Fibroblast of skin of left quadriceps (primary cell): ENCODE measurements at places on chromosomes 12 and 14.

- no peak for DNase-seq
Measured at GRCh38 chr12:60152756-60153155, 556.9 kb downstream of the SLC16A7 start.

DNA sequence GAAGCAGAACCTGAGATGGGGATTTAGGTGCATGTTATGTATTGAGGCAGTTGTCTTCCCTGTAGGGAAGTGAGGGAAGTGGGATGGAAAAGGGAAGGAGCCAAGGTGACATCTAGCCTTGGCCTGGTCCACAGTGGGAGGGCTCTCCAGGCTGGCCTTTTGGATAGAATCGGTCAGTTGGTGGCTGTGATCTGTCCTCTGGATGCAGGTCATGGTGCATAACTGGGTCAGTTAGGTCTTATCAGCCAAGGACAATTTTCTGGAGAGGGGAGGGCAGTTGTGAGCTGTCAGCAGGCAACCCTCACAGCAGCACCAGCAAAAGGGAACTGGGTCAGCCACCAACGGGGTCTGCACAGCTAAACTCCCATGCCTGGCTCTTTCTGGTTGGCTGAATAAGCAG is 9.6 kb downstream of the SERPINA12 start:
- no peak for DNase-seq

DNA sequence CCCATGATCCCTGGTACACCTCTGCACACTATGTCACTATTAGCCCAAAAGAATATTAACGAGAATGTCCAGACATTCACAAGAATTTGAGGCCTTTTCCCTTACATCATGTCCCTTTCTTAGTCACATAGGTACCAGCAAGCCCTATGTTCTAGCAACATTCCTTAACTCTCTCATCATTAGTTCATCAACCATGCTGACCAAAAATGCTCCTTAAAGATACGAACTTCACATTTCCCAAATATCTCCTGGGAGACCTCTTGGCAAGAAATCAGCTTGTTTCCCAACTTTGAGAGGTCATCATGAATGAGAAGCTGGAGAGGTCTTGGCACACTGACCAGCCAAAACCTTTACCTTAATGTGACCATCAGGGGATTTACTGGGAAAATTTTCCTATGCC is 4.6 kb downstream of the SALL2 start:
- DNase-seq = peak; percentile 36

DNA sequence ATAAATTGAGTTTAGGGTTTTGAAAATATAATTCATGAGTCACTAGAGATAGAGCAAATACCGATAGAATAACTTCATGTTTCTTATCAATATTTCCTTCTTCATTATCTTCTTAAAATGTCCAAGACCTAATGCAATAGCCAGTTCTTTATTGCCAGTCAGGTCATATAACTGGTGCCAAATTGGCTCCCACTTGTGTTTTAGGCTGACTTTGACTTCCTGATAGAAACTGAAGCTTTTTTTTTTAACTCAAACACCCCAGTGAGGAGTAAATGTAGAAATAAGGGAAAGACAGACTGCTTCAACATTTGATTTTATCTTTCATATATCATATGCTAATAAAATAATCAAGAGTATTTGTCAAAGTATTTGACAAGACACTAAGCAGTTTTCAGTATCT is 80.7 kb downstream of the ARMH4 start:
- DNase-seq = no peak

DNA sequence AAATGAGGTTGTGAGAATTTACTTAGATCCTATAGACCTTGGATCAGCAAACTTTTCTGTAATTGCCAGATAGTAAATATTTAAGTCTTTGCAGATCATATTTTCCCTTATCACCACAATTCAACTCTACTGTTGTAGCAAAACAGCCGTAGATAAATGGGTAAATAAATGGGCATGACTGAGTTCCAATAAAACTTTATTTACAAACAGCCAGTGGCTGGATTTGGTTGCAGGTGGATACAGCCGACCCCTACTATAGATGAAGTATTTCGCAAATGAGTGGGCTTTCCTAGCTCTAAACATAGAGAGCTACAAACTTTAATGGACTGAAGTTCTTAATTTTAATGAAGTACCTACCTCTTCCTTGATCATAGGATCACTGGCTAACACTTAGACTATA is 100.7 kb downstream of the GPATCH2L start:
- DNase-seq = no peak

DNA sequence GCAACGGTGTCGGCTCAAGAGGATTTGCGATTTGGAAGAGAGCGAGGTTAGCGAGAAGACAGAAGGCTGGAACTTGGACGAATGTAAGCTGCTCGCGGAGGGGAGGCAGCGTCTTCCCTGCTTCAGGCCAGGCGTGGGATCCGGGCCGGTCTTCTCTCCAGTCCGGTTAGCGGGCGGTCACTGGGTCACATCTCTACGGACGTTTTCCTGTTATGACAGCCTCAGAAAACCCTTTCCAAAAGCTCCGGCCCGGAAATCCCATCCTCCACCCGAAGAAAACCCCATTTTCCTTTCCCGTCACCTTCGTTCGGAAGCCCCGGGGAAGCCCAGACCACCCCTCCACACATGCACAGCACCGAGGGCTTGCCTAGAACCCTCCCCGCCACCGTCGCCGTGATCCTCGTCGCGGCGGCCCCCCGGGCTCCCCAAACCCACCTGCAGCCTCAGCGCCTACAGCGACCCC is 268 bp downstream of the NDUFB1 start:
- DNase-seq = peak; percentile 5

DNA sequence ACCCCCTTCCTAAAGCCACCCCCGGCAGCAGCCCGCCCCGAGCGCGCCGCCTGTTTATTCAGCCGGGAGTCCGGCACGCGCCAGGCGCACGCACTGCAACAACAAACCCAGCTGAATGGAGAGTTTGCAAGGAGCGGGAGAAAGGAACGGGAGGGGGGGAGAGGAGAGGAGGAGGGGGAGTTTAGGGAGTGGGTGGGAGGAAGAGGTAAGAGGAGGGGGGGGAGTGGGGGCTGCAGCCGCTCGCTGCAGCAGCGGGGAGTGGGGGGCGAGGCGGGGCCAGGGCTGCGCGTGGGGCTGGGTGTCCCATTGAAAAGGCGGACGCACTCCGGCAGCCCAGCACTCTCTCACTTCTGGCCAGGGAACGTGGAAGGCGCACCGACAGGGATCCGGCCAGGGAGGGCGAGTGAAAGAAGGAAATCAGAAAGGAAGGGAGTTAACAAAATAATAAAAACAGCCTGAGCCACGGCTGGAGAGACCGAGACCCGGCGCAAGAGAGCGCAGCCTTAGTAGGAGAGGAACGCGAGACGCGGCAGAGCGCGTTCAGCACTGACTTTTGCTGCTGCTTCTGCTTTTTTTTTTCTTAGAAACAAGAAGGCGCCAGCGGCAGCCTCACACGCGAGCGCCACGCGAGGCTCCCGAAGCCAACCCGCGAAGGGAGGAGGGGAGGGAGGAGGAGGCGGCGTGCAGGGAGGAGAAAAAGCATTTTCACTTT is at the start of gene ASCL1:
TSS of gene ASCL1 (plus strand) at position 336 of the 712 bp plus-strand sequence. CDS start 571 bp downstream, outside the sequence.
- DNase-seq = no peak

- DNase-seq = no peak
Measured at GRCh38 chr12:121713257-121713777, 765 bp downstream of the TMEM120B start.

DNA sequence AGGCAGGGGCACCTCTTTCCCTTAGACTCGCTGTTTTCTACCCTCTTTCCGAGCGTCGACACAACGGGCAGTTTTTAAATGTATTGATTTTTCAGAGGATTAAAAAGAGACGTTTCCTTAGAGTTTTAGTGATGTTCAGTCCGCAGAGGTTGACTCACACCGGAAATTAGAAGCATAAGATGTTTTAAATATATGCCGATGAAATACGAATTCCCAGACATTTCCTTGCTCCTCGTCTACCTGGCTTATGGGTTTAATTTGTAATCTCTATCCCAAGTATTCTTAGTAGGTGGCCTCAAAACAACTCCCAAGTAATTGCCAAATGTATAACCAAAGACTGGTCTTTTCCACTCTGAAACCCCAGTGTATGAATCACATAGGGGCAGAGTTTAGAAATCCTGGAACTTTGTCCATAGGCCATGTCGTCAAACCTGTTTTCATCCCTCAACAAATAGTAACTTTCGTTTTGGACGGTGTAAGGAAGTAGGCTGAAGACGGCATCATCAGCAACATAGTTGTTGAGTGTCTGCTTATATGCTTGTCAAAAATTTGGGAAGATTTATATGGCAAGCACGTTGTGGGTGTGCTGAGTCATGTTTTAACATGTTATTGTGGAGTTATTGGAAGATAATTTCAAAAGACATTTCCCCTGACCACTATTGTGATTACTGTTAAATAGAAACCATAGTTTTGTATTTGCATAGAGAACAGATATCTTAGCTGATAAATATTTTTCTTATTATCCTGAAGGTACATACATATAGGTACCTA is 824 bp downstream of the TBK1 start:
- DNase-seq = peak; percentile 57

DNA sequence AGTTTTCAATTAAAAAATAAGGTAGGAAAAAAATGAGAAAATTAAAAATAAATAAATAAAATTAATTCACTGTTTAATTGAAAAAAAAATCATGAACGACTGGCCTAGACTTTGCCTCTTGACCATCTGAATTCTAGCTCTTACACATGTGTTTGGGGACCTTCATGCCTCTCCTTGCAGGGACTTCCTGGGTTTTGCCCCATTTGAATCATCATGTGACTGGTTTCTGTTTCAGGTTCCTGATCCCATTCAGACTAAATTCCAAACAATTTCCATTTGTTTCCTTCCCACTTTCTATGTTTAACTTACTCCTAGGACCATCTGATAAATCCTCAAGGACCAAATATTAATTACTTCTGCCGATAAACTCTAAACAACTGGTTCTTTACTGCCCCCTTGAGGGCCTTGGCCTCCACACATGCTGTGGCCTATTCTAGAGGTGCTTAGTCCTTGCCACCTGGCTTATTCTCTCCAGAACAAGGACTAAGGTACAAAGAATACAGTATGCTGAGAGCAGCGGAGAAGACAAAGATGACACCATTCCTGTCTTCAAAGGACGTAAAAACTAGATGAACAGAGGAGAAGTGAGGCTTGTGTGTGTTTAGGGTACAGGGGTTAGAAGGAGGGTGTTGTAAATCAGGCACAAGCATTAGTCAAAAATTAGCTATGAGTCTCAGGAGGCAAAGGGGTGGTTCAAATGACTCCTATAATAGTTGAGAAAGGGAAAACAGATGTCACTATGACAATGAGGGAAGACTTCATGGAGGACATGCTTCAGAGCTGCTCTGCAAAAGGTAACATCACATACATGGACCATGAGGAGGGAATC is 125.8 kb upstream of the AVPR1A start:
- no peak for DNase-seq

- peak; percentile 70 for DNase-seq
Measured at GRCh38 chr12:93060666-93061472, 131.8 kb upstream of the EEA1 start.

DNA sequence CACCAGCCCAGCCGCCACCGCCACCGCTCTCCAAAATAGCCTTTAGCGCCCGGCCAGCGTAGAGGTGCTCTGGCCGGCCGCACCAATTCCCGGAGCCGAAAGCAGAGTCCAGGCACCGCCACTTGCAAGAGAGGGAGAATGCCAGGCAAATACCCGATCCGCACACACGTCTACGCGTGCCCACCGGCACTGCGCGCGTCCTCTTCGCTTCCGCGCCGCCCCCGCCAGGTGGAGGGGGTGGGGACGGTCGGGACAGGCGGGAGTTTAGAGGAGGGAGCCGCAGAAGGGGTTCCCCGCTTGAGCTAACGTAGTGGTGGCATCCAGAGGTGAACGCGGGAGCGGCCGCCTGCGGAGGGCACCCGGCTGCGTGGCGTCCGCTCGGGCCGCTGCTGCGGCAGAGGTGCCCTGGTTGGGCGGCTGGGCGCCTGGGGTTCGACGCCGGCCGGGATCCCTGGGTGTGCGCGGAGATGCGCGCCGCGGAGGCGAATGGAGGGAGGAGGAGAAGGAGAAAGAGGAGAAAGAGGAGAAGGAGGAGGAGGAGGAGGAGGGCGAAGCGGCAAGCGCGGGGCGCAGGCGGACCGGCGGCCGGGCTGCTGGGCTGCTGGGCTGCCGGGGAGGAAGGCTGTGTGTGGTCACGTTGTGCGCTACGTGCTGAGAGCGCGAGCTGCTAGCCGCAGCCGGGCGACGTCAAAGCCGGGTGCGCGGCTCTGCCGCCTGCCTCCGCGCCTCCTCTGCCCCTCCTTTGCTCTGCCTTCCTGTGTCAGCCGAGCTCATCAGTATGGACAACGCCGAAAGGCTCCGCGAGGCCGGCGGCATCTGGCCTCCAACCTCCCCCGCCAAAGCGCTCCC is at the start of gene MDGA2:
TSS of gene MDGA2 (minus strand) at position 140 of the 849 bp plus-strand sequence.
- no peak for DNase-seq

DNA sequence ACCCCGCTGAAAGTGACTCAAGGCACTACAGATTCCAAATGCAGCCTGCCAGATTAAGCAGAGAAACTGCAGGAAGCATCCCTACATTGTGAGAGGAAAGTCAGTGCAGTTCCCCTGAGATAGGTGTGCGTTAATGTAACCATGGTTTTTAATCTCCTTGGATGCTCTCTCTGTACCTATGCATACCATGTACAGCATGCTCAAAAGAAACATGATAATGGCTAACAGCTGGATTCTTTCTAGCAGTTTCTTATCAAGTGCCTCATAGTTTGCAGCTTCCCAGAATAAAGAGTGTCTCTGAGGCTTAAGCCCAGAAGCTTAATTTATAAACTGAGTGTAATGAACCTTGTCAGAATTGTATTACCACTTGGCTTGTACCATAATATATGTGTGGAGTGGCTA is 17.1 kb upstream of the MDM1 start:
- DNase-seq = no peak

DNA sequence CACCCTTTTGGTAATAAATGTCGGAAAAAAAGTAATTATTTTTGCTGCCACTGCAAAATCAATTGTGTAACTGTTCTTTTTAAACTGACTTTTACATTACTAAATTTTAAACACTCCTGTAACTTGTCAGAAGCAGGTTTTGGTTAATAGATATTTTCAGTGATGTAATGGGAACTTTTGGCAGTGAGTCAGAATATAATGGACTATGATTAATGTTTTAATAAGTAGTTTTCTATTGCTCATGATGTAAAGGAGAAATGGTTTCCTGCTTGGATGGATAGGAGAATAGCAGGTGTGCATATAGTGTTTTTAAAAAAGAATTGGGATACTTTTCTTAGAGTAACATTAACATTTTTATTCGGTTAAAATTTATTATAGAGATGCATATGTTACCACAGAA is 58.8 kb downstream of the TRMT5 start:
- DNase-seq = peak; percentile 21

- peak; percentile 55 for DNase-seq
Measured at GRCh38 chr14:99234961-99235571, 36.9 kb downstream of the BCL11B start.

DNA sequence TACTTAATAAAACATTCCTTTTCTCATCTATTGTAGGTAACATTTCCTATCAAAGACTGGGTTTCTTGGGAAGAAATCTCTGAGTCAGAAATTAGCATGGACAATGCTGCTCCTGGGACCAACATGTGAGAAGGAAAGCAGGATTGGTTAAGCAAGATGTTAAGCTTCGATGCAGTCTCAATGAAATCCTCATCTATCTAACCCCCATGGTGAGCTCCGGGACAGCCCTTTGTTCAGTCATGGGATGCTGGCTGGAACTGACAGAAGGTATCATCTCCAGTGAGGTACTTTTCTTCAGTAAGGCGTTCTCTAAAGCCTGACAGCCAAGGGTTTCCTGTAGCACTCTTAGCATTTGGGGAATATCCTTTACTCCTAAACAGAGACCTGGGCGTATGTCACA is 82.8 kb upstream of the SINHCAF start:
- no peak for DNase-seq

GRCh38 chr12:91551927-91552326 is 369.3 kb upstream of the DCN start:
- DNase-seq = no peak
